ENCODE measurements at places on chromosomes 1 and 21.

- no peak for DNase-seq
Measured at GRCh38 chr1:63770381-63770780, 3.4 kb upstream of the ROR1 start.

DNA sequence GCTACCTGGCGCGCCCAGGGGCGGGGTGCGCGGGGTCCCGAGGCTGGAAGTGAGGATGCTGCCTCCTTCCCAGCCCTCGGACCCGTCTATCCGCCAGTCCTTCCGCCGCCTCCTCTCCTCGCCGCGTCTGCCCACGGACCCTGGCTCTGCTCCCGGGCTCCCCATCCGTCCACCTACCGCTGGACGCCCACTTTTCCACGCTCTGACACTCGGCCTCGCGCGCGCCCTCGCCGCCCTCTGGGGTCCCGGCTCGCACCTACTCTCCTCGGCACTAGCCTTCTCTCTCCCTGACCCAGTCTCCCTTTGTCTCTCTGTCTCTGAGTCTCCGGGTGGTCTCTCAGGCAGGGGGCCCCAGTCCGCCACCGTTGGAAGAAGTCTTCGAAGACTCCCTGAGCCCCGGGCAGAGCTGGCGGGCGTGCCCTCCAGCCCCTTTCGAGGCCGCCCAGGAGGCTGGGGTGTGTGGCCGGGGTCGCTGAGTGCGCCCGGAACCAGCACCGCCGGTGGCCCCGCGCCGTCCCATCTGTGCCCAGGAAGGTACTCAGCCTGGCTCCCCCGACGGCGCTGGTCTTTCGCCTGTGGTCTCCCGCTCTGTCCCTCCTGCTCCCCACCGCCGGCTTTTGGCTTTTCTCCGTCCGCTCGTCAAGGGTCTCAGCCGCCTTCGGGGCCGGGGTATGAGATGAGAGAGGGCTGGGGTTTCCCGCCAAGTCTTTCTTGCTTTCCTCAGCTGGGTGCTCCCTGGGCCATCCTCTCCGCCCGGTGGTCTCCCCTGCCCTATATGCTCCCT lies 610 bp downstream of the DRAXIN start:
- DNase-seq: no peak

DNA sequence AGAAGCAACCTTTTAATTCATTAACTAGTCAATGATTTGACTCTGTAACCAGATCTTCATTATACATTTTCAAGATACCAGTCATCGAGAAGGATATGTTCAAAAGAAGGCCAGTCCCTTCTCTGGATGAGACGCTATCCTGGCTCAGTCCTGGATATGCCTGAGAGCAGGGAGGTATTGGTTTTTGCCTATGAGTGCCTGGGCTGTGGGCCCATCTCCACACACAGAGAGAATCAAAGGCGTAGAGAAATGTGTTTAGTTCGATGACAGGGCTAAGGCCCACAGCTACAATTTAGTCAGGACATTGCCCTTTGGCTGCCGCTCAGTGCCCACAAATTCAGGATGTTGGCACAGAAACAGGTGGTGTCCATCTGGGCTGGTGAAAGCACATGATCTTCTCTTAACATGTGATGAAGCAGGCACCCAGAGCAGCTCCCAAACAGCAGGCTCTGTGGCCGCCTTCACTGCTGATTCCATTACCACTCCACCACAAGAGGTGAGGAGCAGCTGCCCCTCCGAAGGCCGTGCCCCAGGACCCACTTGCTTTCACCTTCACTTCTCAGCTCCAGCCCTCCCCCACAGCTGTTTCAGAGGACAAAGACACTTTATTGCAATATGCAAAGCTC lies 24.7 kb downstream of the ACKR1 start:
- no peak for DNase-seq

GRCh38 chr1:15343729-15344128 lies 66.0 kb upstream of the EFHD2 start:
- no peak for DNase-seq

DNA sequence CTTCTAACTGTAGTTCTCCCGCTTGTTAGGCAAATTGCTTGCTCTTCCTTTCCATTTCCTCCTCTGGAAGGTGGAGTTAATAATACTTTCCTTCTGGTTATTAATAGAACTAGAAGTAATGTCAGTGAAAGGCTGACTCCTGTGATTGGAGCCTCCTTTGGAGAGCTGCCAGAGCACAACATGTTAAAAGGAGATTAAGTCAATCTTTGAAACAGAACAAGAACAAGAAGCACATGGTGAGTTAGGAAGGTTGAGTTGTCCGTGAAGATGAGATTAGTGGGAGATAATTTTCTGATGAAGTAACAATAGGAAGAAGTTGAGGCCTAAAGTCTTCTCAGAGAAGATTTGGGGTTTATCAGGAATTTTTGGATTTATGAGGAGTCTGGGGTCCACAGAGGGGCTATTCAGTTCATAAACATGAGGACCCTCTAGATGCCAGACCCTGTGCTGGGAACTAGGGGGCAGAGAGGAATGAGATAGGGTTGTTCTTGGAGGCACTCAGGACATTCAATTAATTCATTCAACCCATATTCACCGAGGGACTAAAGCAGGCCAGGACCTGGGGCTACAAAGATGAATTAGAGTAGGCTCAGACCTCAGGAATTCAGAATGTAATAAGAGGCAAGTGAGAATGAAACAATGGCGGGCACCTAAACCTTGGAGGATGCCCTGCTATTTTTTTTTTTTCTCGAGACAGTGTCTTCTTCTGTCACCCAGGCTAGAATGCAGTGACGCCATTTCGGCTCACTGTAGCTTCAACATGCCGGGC lies 40.7 kb upstream of the DHCR24 start:
- no peak for DNase-seq

- DNase-seq: no peak
Measured at GRCh38 chr1:206912445-206913095, 9.2 kb downstream of the FCMR start.

- no peak for DNase-seq
Measured at GRCh38 chr1:161157867-161158266, 1.4 kb upstream of the USP21 start.

GRCh38 chr1:117364240-117364639 lies 3.0 kb upstream of the MAN1A2 start:
- DNase-seq: no peak

- DNase-seq: no peak
Measured at GRCh38 chr1:34425785-34426184, 249.1 kb downstream of the C1orf94 start.

GRCh38 chr1:55443175-55443915 lies 228.2 kb upstream of the USP24 start:
- DNase-seq: no peak

GRCh38 chr1:183278739-183279591 lies 92.9 kb downstream of the LAMC2 start:
- no peak for DNase-seq

GRCh38 chr1:230498704-230499103 lies 72.6 kb upstream of the PGBD5 start:
- no peak for DNase-seq

DNA sequence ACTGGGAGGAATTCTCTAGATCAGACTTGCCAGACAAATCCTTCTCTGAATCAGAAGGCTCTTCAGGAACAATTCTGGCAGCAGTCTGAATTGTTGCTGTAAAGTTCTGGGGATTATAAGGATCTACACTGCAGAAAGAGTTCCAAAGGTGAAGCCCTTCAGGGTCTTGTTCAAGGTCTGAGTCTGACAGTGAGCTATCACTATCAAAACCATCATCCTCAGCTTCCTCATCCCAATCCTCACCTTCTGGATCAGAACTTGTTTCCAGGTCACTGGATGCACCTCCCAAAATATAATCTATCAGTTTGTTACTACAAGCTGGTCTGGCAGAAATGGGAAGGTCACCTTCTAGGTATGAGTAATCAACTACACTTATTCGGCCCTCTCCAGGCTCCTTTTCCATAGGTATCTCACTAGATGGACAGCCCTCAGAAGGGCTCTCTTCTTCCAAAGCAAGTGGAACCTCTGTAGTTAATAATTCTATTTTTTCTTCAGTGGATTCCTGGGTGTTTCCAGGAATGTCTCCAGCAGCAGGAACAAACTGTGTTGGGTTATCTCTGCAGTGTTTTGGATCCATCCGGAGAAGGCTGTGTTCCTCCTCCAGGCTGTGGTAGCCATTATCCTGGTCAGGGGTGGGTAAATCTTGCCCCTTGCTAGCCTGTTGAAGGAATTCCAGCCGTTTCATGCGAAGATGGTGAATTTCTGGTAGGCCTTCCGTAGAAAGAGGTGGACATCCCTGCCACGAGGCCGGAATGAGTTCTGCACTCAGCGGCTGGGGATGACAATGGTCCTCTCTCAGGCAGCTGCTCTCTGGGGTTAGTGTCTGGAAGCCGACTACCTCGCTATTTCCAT lies 1.6 kb downstream of the PPP1R15B start:
- no peak for DNase-seq

- no peak for DNase-seq
Measured at GRCh38 chr1:33682371-33682770, 181.5 kb upstream of the HMGB4 start.

DNA sequence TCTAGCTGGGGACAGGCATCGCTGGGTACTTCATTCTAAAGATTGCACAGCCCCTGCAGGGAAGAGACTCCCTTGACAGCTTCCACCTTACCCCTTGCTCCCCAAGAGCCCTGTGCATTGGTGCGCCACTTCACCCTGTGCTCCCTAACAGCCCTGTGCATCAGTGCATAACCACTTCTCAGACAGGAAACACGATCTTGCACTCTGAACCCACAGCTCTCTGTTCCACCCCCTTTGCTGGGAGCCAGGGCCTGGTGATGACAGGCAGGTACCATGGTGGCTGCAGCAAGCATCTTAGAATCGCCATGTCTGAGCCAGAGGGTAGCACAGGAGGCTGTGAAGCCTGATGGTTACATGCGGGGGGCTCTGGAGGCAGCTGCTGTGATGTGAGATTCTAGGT lies 5.0 kb downstream of the ALPL start:
- DNase-seq: no peak

DNA sequence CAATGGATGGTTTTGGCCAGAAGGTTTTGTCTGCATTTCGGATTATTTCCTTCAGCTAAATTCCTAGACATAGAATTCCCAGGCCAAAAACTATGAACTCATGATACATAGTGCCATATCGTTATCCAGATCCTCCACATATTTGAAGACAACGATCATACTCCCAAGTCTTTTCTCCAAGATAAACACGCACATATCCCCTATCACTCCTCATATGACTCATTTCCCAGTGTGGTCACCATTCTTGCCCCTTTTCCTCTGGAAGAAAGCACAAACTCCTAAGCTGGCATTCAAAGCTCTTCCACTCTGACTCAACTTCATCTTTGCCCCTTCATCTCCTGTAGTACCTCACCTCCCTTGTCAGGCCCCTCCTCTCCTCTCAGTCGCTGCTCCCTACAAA lies 277.6 kb downstream of the PLPP3 start:
- no peak for DNase-seq

- DNase-seq: no peak
Measured at GRCh38 chr1:178060789-178061556, 32.9 kb upstream of the RASAL2 start.

GRCh38 chr1:8152731-8153702 lies 126.9 kb upstream of the ERRFI1 start:
- DNase-seq: peak; percentile 6

DNA sequence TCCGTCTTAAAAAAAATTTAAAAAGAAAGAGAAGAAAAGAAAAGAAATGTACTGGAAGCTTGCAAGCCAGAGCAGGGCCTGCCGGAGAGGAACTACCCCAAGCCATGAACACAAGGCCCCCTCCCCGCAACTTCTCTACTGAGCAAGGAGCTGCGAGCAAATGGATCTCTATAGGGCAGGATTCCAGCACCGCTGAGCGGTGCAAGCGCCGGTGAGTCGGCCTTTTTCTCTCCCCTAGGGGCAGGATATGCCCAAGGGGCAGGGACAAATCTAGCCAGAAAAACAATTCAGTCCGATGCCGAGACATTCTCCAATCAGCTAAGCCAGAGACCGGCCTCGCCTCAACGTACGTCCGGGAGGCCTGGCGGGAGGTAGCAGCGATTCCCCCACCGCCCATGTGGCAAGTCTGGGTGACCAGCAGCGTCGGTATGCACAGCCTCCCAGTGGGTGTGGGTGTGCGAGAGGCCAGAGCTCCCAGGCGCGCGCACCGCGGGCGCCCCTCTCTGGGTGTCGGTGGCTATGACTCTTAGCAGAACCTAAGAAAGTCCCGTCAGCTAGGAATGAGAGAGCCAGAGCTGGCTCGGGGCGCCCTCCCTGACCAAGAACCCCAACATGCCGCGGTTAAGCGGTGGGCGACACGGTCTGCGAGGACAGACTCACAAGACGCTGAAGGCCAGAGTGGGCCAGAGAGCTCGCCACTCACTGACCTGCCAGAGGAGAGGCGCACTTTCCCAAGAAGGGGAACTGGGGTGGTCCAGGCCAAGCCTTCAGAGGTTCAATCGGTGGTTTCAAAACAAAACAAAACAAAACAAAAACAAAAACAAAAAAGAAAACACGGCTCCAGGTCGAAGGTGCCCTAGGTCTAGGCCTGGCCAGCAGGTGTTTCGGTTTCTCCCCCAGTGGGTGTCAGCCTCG lies 1.9 kb downstream of the CSMD2 start:
- DNase-seq: no peak
